Neural progenitor cell (in vitro differentiated cells): ENCODE measurements at places on chromosomes 11 and 22.

DNA sequence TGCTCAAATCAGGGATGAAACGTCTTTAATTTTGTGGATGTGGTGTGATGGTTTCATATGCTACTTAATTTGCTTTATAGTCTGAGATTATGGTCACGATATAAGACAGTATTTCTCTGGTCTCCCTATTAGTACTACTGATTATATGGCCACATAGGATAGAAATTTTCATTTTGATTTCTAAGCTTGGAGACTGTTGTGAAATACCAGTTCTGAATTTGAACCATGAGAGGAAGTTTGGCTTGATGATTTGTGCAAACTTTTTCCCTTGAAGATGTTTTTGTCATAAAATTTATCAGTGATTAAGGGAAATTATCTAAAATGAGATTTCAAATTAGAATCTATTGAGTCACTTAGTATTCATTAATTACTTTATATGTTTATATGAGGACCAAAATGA lies 2.7 kb downstream of the RNF169 start:
- no peak for DNase-seq

- DNase-seq: no peak
Observed at GRCh38 chr22:18096823-18097222, 13.8 kb upstream of the TUBA8 start.

- no peak for DNase-seq
Observed at GRCh38 chr11:71193431-71193830, 58.9 kb downstream of the SHANK2 start.

GRCh38 chr11:108111126-108111525 lies 10.2 kb upstream of the ACAT1 start:
- DNase-seq: no peak

DNA sequence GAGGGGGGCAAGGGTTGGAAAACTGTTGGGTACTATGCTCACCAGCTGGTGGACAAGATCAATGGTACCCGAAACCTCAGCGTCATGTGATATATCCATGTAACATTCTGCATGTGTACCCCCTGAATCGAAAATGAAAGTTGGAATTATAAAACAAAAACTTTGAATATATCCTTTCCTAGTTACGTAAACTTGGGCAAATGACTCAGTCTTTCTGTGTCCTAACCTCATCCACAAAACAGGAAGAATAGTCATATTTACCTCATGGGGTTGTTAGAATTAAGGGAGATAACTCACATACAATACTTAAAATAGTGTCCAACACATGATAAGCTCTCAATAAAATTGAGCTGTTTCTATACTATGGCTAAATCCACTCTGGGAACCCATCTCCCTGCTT lies 620.1 kb upstream of the KIRREL3 start:
- DNase-seq: no peak

DNA sequence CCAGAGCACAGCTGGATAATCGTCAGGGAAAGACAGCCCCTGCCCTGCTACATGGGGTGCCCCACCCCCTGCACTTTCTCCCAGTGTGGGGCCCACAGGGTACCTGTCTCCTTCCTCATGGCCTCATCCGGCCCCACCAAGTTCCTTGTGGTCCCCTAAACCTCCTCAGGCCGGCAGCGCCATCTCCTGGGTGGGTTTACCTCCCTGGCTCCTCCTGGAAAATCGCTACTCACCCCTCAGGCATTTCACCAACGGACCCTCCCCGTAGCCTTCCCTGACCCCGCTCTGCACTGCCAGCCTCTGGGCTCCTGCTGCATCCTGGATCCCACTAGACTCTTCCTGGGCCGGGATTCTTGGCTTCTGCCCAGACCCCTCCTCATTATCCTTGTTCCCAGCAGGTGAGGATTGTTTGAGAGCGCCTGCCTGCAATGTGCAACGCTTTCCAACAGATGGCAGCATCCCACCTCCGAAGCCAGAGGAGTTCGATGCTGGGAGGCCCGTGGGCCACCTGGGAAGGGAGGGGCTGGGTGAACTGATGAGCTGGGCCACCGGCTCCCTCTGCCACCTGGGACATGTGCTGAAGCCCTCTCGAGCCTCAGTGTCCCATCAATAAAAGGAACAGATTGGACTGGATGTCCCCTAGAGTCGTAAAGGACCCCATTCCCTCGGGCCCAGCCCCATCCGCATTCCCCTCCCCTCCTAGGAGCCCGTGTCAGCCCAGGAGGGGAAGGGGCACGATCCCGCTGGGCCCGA lies 44.2 kb upstream of the TTLL12 start:
- peak; percentile 89 for DNase-seq

- DNase-seq: no peak
Observed at GRCh38 chr11:8283100-8283464, 19.4 kb upstream of the LMO1 start.

DNA sequence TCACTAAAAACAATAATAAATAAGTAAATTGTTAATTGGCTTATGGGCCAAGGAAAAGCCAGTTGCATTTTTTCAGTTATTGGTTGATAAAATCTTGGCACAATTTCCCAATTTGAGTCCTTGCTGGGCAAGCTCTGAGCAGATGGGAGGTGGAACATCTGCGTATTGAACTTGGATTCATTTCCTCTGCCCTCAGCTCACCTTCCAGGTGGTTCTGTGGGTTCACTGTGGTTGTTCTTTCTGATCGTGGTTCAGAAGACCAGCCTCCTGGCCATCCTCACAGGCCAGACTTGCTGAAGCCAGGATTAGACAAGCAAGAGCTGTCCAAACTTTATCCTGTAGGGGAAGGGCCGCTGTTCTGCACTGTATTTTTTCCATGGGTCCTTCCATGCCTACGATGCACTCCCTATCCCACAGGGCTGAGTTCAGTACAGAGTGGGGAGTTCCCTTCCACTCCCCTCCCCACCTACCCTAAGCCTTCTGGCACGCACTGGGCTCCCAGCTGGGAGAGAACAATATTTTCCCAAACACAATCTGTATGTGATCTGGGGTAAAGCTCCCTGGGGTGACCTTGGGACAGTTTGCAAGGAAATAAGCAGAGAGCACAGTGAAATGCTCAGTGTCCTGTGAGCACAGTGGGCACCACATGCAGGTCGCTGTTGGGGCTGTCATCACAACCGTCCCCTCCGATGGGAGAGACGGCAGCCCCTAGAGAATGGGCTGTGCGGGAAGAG lies 43.5 kb upstream of the TP53I11 start:
- no peak for DNase-seq

DNA sequence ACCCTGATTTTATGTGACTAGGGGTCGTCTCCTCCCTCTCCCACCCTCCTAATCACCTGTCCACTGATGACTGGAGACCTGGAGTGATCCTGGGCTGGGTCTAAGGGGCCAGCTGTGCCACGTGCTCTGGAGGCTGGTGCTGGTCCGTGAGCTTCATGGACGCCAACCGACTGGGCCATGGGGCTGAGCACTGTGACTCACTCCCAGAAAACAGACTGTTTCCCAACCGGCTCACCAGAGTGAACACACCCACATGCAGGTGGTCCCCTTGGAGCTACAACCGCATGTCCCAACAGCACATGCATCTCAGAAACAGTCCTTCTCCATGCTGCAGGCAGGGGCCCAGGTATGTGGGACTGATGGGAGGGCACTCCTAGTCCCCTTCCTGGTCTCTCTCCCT lies 14.0 kb upstream of the LMO1 start:
- DNase-seq: no peak

GRCh38 chr11:119153049-119153818 lies 4.4 kb downstream of the ABCG4 start:
- peak; percentile 36 for DNase-seq

GRCh38 chr11:103709371-103709770 lies 327.1 kb upstream of the DDI1 start:
- no peak for DNase-seq
